CD4-positive, alpha-beta memory T cell (primary cell): ENCODE measurements at places on chromosomes 5 and 9. TPM values are rescaled to one million over a fixed set of nuclear protein-coding genes. Genes with fewer than 3 reads are reported as not detected.

CAMSAP1 gene
- polyA plus RNA-seq: 0.76 TPM

PRR7 gene
- polyA plus RNA-seq: 17.8 TPM

FIBCD1 gene
- not detected for polyA plus RNA-seq

HK3 gene
- polyA plus RNA-seq: not detected

EPB41L4A gene
- polyA plus RNA-seq: 1.1 TPM

SLC27A6 gene
- polyA plus RNA-seq: not detected

SLC45A2 gene
- polyA plus RNA-seq: not detected

GRCh38 chr5:146816775-146817387 is 61.7 kb downstream of the PPP2R2B start:
- no peaks in the 10 kb centered on the region for H3K27me3 ChIP-seq
- H3K4me1 ChIP-seq: peaks cover 6% of the 10 kb centered on the region
- no peak overlapping the region for H3K27ac ChIP-seq
- no peaks in the 10 kb centered on the region for H3K36me3 ChIP-seq

GRCh38 chr9:110248361-110248760 is 7.9 kb downstream of the TXN start:
- H3K36me3 ChIP-seq: peaks cover 16% of the 10 kb centered on the region
- no peaks in the 10 kb centered on the region for H3K27me3 ChIP-seq
- H3K4me3 ChIP-seq: no peak overlapping the region
- no peak for DNase-seq
- no peak overlapping the region for H3K27ac ChIP-seq

GRCh38 chr5:98503616-98504015 is 269.8 kb upstream of the RGMB start:
- no peaks in the 10 kb centered on the region for H3K27me3 ChIP-seq
- no peak overlapping the region for H3K27ac ChIP-seq
- no peak for DNase-seq
- H3K36me3 ChIP-seq: no peaks in the 10 kb centered on the region
- H3K4me1 ChIP-seq: no peaks in the 10 kb centered on the region
- H3K4me3 ChIP-seq: no peak overlapping the region

DNA sequence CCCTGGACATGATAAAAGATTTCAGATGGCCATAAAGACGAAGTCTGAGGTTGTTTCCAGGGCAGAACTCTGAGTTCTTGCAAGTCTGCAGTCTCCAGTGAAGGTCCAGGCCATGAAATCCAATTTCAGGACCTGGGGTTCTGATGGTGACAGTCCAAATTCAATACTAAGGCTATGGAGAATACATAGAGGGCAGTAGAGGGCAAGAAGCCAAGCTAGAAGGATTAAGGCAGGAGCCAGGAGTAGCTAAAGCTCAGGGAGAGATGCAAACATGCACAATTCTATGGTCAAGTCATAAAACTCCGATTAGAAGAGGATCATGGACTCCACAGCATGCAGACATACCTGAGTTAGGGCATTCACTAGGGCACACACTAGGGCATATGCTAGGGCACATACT is 11.4 kb downstream of the SLIT3 start:
- no peaks in the 10 kb centered on the region for H3K27me3 ChIP-seq
- H3K4me3 ChIP-seq: no peak overlapping the region
- no peak overlapping the region for H3K27ac ChIP-seq

- DNase-seq: no peak
- no peak overlapping the region for H3K4me3 ChIP-seq
- H3K27me3 ChIP-seq: no peaks in the 10 kb centered on the region
- no peaks in the 10 kb centered on the region for H3K36me3 ChIP-seq
These were observed 672.8 kb downstream of the ACTL7B start for GRCh38 chr9:108182950-108183381.

DNA sequence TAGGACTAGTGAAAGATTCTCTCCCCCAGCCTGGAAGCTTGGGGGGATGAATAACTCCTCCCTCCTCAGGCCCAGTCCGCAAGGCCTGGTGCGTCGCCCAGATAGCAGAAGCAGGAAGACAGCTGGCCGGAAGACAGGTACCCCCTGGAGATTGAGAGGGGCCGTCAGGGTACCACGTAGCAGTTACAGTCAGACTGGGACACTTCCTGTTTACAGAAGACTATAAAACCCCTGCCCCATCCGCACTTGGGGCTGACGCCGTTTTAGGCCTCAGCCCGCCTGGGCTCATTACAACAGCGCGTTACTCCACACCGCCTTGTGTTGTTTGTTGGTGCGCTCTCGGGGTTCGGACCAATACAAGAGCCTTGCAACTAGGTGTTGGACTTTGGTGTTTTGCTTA is 15.4 kb downstream of the SEMA6A start:
- no peaks in the 10 kb centered on the region for H3K27me3 ChIP-seq
- H3K4me1 ChIP-seq: no peaks in the 10 kb centered on the region
- no peaks in the 10 kb centered on the region for H3K36me3 ChIP-seq
- DNase-seq: no peak
- no peak overlapping the region for H3K4me3 ChIP-seq

DNA sequence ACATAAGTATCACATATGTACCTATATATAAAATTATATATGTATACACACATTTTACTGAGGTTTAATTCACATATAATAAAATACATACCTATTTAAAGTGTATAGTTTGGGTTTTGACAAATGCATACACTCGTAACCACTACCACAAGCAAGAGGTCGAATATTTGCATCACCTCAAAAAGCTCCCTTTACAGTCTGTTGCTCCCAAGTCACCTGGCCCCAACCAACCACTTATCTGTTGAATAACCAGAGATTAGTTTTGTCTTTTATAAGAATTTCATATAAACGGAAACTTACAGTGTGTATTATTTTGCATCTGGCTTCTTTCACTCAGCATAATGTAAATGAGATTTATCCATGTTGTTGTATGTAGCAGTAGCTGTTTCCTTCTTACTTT is 218.9 kb downstream of the MAT2B start:
- no peak overlapping the region for H3K27ac ChIP-seq
- H3K36me3 ChIP-seq: no peaks in the 10 kb centered on the region
- no peaks in the 10 kb centered on the region for H3K4me1 ChIP-seq
- no peak overlapping the region for H3K4me3 ChIP-seq
- H3K27me3 ChIP-seq: no peaks in the 10 kb centered on the region

DNA sequence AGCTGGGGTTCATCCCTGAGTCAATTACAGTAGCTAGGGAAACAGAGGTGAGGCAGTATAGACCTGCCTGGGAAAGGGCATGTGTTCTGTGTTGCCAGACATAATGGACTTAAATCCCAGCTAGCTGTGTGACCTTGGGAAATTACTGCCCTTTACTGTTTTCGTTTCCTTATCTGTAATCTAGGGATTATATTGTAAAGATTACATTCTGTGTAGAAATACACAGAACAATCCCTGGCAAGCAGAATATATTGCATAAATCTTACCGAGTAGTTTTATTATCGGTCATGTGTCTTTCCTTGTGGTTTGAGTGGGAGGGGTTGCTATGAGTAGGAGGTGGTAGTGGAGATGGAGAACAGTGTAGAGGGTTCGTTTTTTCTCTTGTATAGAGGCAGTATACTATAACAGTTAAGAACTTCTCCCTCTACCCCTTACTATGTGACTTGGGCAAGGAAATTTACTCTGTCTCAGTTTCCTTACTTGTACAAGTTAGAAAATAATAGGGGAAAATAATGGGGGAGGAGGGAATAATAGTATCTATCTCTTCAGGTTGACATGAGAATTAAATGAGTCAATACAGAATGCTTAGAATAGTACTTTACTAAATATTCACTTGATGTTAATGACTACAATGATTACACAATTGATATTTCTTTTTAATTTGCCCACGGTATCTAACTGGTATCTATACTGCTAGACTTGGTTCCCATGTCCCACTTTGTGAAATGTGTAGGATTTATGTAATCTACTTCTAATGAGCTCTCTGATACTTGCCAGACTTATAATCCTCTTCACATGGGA is 7.1 kb upstream of the DMXL1 start:
- H3K27me3 ChIP-seq: no peaks in the 10 kb centered on the region
- H3K4me3 ChIP-seq: no peak overlapping the region
- H3K4me1 ChIP-seq: peaks cover 8% of the 10 kb centered on the region
- no peaks in the 10 kb centered on the region for H3K36me3 ChIP-seq

GRCh38 chr5:119385136-119385535 is 29.3 kb downstream of the TNFAIP8 start:
- no peaks in the 10 kb centered on the region for H3K27me3 ChIP-seq
- no peaks in the 10 kb centered on the region for H3K36me3 ChIP-seq
- no peak for DNase-seq
- peaks cover 97% of the 10 kb centered on the region for H3K4me1 ChIP-seq
- no peak overlapping the region for H3K27ac ChIP-seq

- no peak overlapping the region for H3K4me3 ChIP-seq
- no peak overlapping the region for H3K27ac ChIP-seq
- no peaks in the 10 kb centered on the region for H3K36me3 ChIP-seq
- no peaks in the 10 kb centered on the region for H3K27me3 ChIP-seq
- DNase-seq: no peak
These were observed 212.9 kb downstream of the MARCHF11 start for GRCh38 chr5:15966651-15967050.

DNA sequence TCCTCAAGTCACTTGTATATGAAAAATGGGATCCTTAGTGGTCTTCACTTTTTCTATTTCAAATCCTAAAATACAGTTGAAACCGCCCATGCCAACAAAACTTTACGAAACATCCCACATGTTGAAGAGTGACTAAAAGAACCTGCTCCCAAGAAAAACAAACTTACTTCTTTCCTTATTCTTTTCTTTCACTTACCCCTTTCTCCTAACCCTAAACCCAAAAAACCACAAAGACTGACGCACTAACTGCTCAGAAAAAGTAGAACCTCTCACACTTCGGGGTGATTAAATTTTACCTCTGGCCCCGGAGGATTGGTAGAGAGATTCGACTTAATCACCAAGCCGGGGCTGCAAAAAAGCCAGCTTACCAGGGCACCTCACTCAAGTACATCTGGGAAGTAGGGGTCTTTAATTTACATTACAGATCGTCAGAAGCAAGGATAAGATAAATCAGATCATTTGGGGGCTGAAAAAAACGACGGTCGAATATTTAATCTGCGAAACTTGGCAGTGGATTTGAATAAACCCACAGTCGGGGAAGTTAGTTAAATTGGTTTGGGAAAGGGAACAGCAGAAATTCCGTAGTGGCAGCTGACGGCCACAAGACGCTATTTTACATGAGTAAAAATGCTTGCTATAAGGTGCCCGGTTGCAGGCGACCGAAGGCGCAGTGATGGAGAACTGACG is 1.3 kb downstream of the CDO1 start:
- H3K4me1 ChIP-seq: peaks cover 16% of the 10 kb centered on the region
- no peaks in the 10 kb centered on the region for H3K36me3 ChIP-seq
- no peak overlapping the region for H3K4me3 ChIP-seq
- DNase-seq: no peak
- H3K27ac ChIP-seq: no peak overlapping the region
- H3K27me3 ChIP-seq: peaks cover 32% of the 10 kb centered on the region

GRCh38 chr5:78648359-78649210 is at the start of gene LHFPL2:
Gene LHFPL2, minus strand, starts transcription at chr5:78648772. Its CDS starts 138,559 bp downstream, at chr5:78510213.
- no peak within 1 kb of the TSS for H3K27ac ChIP-seq
- H3K27me3 ChIP-seq: peaks cover 28% of the 10 kb centered on the region
- peaks cover 15% of the 10 kb centered on the region for H3K4me1 ChIP-seq
- no peak within 1 kb of the TSS for H3K4me3 ChIP-seq
- DNase-seq: peak; percentile 9
- no peaks in the 10 kb centered on the region for H3K36me3 ChIP-seq

DNA sequence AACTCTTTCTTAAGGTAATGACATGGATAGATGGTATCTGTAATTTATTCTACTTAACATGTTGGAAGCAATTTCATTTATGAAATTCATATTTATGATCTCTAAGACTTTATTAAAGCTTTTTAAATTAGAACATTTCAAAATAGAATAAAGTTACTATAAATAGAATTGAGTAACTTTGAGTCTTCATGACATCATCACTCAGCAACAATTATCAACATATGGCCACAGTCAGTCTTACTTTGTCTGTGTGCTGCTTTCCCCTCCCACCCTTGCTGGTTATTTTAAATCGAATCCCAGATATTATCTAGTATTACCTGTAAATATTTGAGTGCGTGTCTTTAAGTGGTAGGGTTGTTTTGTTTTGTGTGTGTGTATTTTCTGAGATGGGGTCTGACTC is 65.2 kb downstream of the IPO11 start:
- H3K27ac ChIP-seq: no peak overlapping the region
- no peaks in the 10 kb centered on the region for H3K36me3 ChIP-seq
- H3K4me3 ChIP-seq: no peak overlapping the region
- H3K4me1 ChIP-seq: no peaks in the 10 kb centered on the region
- no peaks in the 10 kb centered on the region for H3K27me3 ChIP-seq

- peaks cover 20% of the 10 kb centered on the region for H3K36me3 ChIP-seq
- no peak overlapping the region for H3K27ac ChIP-seq
- DNase-seq: no peak
These were observed 1.2 kb upstream of the PHYHD1 start for GRCh38 chr9:128919402-128920089.

- peaks cover 28% of the 10 kb centered on the region for H3K4me1 ChIP-seq
- DNase-seq: no peak
- H3K36me3 ChIP-seq: no peaks in the 10 kb centered on the region
- no peaks in the 10 kb centered on the region for H3K27me3 ChIP-seq
These were observed 43.1 kb upstream of the ANKDD1B start for GRCh38 chr5:75568202-75568601.

GRCh38 chr9:16869131-16869881 is 1.2 kb downstream of the BNC2 start:
- H3K27ac ChIP-seq: no peak overlapping the region
- no peaks in the 10 kb centered on the region for H3K36me3 ChIP-seq
- no peak for DNase-seq
- H3K4me1 ChIP-seq: no peaks in the 10 kb centered on the region
- peaks cover 3% of the 10 kb centered on the region for H3K27me3 ChIP-seq

DNA sequence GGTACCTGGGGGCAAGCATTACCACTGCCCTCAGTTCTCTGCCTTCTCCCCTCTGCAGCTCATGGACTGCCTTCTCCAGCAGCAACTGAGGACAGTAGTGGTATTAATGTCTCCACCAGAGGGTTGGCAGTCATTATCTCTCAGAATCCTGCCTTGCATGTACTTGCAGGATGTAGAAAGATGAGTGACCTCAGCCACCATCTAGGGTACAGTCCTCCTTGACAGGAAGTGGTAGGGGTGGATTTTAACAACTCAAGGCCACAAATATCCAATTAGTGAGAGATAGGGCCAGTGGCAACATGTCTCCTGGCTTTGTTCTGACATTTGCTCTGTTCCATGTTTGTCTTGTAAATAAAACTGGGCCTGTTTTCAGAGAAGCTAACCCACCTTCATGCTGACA is 47.2 kb downstream of the F2R start:
- H3K36me3 ChIP-seq: no peaks in the 10 kb centered on the region
- no peak overlapping the region for H3K27ac ChIP-seq
- H3K4me3 ChIP-seq: no peak overlapping the region
- H3K27me3 ChIP-seq: no peaks in the 10 kb centered on the region

GRCh38 chr9:89494199-89494598 is 3.7 kb downstream of the SEMA4D start:
- no peak for DNase-seq
- H3K36me3 ChIP-seq: peaks cover under 1% of the 10 kb centered on the region
- no peaks in the 10 kb centered on the region for H3K27me3 ChIP-seq
- peaks cover 84% of the 10 kb centered on the region for H3K4me1 ChIP-seq
- peak overlapping the region; percentile 72 for H3K27ac ChIP-seq
- no peak overlapping the region for H3K4me3 ChIP-seq
